Right lobe of liver (tissue), 6 donors: ENCODE measurements at places on chromosomes 2 and 18.

DNA sequence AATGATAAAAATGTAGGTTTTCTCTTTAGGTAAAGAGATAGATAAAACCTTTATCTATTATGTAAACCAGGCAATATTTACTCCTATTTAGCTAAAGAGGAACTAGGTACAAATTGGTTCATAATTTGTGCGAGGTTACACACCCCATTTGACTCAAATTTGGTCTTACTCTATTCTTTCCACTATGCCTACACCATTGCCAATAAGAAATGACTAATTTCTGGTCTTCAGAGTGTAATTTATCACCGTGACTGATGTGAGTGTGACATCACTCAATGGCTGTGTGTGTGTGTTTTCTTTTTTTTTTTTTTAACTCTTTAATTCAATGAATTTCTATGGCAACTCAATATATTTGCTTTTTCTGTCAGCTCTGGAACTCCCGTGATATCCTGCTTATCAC is 955.8 kb downstream of the TDRD15 start:
- DNase-seq, result no peak

- no peak for DNase-seq
Observed at GRCh38 chr2:228875152-228875900, 395.8 kb downstream of the PID1 start.

DNA sequence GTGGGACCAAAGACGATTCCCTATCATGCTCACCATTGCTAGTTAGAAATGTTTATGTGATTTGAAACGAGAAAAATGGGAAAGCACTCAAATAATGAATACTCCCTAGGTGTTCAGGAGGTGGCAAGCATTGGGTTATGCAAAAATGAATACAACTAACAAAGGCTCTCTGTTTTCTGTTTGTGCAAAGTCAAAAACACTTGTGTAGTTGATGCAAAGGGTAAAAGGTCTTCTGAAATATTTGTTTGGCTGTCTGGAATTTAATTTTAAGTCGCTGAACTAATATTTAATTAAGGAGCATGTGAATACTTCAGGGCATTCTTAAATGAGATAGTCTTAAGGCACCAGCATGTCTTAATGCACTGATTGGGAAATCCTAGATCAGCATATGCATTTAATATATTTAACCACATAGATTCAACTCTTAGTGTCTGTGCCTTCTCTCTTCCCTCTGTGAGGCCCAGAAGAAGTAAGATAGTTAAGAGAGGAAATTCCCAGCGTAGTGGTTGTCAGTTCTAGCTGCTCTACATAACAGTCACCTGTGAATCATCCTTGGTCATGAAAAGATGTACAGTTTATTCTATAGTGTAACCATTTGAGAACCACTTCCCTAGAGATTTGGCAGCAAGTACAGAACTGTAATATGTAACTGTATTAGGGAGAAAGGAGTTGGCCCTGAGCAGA is 111.9 kb downstream of the EPC2 start:
- no peak for DNase-seq

DNA sequence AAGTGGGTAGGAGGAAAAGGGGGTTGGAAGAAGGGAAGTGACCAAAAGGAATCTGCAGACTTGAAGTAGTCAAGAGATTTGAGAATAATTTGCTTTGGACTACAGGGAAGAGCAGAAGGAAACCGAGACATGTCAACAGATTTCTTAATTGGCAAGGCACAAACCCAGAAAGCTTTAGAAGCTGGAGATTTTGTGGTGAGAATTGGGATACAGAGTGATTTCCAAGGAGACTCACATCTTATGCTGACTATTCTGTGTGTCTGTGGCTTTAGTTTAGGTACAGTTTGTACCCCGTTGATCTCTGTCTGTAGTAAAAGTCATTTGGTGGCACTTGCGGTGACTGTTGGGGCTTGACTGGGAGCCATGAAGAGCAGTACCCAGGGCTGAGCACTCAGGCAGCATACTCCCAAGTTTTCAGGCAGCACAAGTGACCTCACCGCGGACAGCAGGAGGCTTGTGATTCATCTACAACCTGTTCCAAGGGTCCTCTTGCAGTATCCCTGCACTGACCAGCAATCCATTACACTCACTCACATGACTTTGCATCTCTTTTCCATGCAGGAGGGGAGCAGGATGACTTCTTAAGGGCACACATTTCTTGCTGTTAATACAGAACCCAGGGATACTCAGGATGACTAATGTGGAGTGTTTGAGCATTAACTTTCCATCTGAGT is 97.1 kb upstream of the TNP1 start:
- no peak for DNase-seq

GRCh38 chr18:21073180-21073579 is 38.4 kb downstream of the ROCK1 start:
- no peak for DNase-seq

GRCh38 chr2:203637471-203638167 is 68.8 kb upstream of the CD28 start:
- no peak for DNase-seq

DNA sequence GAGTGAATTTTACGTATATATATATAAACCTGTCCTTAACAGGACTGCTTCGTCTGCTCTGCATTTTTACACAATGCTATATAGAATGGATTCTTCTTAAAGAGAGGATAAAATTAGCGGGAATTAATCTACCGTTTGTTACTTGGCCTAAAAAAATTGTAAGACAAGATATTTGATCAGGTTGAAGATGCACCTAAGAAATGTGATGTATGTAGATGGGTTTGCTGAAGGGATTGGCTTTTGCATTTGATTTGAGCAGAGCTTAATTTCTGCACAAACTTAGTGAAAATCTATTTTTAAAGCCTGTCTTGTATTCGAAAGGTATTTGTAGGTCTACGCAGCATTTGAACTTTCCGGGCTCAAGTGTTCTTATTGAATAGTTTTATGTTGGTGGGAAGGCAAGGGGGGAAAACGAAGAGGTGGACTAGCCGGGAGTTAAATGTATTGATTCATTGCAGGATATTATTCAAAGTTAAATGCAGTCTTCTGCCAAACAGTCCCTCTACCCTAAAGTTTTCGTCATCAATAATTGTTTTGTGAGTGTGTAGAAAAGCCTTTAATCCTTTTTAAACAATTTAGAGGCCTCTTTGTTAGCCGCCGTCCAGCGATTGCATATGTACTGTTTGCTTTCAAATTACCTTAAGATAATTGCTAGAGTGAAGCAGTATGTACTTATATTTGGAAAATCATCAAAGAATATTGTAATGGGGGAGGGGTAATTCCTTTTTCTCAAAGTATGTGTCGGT is 1.2 kb downstream of the PPP1CB start:
- no peak for DNase-seq

DNA sequence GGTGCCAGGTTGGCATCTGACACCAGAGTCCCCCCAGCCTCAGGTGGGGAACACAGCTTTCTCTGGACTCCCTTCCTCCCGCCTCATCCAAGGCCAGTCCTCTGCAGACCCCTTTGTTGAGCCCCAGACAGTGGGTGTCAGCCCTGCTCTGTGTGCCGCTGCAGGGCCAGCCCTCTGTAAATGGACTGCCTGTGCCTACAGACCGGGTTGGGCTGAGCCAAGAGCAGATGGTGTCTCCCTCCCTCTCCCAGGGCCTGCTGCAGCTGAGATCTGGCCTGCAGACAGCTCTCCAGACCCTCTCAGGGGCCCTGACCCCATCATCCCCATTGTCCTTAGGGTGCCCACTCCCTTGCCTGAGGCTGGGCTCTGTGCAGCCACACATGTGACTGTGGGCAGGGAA is 160.8 kb downstream of the KLHL29 start:
- DNase-seq, result no peak

DNA sequence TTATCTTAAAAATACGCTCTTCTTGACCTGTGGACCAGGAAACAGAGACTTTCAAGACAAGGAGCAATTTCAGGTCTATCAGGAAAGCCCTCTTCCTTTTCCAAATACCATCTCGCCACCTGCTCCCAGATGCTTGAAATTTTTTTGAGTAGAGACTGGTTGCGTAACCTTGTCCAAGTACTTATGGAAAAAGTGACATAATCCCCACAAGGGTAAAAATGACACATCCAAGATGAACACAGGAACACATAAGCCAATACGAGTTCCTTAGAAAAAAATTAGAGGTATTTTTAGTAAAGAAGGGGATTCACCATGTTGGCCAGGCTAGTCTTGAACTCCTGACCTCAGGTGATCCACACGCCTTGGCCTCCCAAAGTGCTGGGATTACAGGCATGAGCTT is 1.8 kb downstream of the SERPINB13 start:
- no peak for DNase-seq

DNA sequence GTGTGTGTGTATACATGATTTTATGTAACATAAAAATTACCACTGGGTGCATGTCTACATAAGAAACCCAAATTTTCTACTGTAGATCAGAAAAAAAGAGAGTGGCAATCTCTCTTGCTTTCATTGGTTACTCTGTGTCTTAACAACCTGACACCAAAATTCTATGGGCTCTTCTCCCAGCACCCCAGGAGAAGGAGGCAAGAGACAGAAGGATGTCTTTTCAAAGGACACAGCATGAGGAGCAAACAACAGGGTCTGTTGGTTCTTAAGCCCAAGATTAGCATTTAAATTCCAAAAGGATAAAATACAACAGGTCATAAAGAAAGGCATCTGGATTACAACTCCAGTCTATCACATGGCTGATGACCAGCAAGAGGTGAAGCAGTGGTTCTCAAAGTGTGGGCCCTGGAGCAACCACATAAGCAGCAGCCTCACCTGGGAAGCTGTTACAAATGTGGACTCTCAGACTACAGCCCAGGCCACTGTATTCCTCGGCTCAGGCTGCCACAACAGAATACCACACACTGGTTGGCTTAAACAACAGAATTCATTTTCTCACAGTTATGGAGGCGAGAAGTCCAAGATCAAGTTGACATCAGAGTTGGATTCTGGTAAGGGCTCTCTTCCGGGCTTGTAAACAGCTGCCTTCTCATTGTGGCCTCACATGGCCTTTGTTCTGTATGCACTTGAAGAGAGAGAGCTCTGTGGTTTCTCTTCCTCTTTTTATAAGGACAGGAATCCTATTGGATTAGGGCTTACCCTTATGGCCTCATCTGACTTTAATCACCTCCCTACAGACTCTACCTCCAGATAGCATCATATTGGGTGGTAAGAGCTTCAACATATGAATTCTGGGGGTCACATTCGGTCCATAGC is 79.8 kb upstream of the RNF152 start:
- no peak for DNase-seq

GRCh38 chr18:25169701-25170100 is 182.3 kb downstream of the ZNF521 start:
- no peak for DNase-seq

- peak; percentile 36 for DNase-seq
Observed at GRCh38 chr2:239226677-239227581, 173.9 kb downstream of the HDAC4 start.

DNA sequence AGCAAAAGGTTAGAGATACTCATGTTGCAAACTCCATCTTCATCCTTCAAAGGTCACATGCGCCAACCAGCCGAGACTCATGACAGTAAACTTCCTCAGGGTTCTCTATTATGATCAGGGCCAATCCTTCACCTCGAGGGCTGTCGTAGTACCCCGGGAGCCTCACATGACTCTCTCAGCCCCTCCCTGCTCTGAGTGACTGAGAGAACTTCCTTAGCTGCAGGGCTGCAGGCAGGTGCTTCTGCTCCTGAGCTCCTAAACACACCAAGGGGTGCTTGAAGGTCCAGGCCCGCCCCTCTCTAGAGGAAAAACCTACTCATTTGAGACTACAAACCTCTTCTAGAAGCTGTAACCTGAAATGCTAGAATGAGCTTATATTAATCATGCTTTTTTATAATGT is 48.2 kb downstream of the LONRF2 start:
- no peak for DNase-seq

DNA sequence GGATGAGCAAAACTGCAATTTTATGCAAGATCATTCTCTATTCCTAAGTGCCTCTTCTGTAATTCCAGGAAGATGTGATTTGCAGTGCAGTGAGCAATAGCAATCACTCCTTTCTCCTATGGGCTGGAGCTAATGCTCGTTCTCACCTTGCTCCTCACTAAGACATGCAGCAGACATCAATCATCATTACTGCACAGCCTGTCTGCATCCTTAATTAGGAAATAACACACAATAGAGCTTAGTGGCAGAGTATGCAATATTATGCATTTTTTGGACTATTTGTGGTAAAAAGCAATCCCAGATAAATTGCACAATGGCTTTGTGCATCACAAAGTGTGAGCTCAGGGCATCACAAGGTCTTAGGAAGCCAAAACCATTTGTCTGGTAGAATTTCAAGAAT is 32.6 kb upstream of the RAPH1 start:
- DNase-seq, result no peak

GRCh38 chr2:187264612-187265011 is 183.4 kb downstream of the CALCRL start:
- DNase-seq, result no peak

GRCh38 chr18:26071020-26071419 is 19.4 kb downstream of the SS18 start:
- DNase-seq, result no peak

DNA sequence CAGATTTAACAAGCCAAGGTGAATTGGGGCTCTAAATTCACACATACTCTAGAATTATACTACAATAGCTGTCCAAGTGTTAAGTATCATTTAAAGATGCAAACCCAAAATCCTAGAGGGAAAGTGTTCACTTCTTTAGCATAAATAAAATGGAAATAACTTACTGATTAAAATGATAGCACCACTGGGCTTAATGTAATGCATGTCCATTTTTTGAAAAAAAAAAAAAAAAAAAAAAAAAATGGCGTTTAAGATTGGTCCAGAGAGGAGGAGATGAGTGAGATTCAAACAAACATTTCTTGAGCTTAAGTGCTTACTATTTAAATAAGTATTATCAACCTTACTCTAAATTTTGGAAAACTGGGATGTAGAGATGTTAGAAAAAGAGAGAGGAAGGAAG is 251.5 kb upstream of the CWC22 start:
- DNase-seq, result no peak

GRCh38 chr18:74084184-74084855 is 63.3 kb downstream of the FBXO15 start:
- no peak for DNase-seq

- DNase-seq, result peak; percentile 93
Observed at GRCh38 chr2:240997856-240998705, at the start of gene SNED1. SNED1 (plus strand) TSS chr2:240998618; CDS start chr2:240998838, 220 bp downstream.
